ENCODE measurements at places on chromosomes 2 and 18.

GRCh38 chr2:229130522-229130921 is 140.6 kb downstream of the PID1 start:
- no peak for DNase-seq

DNA sequence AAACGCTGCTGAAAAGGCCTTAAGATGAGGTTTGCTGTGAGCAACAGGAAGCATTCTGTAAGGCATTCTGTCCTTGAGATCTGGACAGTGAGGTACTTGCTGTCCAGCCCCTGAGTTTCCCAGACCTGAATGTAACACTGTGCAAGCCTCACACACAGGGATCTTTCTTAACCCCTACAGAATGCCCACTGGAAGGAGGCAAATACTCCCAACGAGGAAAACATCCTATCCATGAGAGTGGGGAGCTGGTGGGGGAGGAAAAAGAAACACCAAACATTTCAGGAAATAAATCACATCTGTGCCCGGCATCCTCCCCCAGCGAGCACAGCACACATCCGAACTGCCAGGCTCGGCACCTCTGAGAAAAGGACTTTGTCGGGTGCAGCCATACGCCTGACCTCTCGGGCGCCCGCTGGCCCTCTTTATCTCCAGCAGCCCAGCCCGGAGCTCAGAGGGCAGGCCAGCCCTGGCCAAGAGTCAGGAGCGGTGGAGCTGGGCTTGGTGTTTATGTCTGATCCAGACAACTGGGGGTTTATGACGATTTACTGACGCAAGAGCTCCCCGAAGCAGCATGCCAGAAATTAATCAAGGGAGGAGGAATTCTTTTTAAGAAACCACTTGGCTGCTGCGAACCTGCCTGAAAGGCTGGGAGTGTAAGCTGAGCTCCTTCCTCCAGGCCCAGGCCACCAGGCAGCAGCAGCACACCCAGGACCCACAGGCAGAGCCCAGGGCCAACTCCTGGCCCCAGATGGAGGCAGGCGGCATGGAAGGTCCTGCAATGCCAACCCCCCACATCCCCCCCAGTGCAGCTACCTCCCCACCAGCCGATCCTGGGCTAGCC is 72.2 kb downstream of the HDAC4 start:
- peak; percentile 60 for DNase-seq

- DNase-seq: no peak
These were observed 38.9 kb downstream of the KLF7 start for GRCh38 chr2:207126724-207127308.

DNA sequence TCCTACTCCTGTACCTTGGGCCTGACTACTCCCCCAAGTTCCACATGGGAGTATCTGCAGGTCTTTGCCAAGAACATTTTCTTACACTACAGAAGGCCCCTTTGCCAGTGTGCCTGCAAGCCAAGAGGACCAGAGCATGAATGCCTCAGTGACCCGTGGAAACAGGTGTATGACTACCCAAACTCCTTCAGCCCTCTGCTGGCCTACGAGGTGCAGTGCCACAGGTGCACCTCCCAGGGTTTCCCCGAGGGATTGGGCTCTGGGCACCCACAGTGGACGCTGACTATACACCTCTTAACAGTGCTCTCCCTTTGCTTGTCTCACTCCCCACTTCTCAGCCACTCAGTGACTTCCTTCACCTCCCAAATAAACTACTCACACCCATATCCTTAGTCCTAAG is 91.4 kb downstream of the COL6A3 start:
- DNase-seq: no peak

DNA sequence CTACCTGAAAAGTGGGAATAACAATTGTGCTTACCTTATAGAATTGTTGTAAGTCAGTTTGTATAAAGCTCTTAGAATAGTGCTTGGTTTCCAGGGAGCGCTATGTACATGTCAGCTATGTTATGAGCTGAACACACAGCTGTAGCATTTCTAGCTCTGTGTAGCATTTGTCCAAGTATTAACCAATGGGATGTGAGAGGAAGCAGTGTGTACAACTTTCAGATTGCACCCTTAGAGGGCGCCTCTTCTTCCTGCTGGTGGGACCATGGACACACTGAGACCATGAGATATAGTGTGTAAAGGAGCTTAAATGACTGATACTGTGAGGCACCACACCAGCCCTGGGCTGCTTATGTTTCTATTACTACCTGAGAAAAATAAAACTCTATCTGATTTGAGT is 380.2 kb downstream of the LNPK start:
- DNase-seq: no peak

DNA sequence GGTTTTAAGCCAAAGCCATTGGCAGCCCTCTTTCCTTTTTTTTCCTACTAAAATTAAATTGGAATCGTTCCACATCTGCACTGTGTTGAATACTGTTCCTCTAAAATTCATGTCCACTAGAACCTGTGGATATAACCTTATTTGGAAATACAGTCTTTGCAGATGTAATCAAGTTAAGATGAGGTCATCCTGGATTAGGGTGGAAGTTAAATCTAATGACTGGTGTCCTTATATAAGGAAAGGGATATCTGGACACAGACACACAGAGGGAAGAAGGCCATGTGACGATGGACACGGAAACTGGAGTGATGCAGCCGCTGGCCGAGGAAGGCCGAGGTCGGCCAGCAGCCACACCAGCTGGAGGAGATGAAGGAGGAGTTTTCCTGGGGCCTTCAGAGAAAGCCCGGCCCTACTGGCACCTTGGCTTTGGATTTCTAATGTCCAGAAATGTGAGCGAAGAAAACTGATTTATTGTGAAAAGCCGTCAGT is 49.4 kb downstream of the LONRF2 start:
- DNase-seq: no peak

DNA sequence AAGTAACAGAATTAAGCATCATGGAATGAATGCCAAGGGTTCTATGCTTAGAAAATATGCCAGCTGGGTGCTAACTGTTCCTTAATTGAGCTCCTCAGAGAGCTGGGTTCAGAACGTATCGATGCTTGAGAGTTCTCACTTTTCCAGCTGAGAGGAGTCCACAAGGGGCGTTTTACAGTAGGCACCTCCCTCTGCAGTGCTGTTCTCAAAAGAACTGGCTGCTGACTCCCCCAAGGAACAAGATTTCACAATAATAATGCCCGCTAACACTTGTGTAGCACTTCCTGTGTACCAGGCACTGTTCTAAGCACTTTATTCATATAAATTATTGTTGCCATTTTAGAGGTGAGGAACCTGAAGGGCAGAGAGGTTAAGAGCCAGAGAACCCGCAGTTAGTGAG is 18.1 kb upstream of the TMEM237 start:
- DNase-seq: no peak

- DNase-seq: no peak
These were observed 93.6 kb upstream of the SNTG2 start for GRCh38 chr2:857081-857480.

DNA sequence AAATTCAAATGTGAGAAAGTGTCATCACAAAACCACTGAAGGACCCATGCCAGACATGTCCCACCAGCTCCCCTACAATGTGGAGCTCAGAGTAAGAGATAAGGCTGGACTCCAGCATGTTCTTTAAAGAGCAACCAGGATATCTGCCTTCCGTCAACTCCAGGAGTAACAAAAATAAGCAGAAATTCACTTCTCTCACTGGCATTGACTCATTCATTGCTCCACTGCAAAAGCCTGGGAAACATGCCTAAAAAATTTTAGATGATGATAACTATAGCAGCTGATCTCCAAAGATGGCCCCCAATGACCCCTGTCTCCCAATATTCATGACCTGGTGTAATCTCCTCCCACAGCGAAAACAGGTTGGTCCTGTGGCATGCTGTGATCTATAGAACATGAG is 314.5 kb downstream of the NCKAP5 start:
- no peak for DNase-seq

- DNase-seq: no peak
These were observed 207.1 kb downstream of the ALK start for GRCh38 chr2:29714333-29714732.

GRCh38 chr2:182416191-182416590 is 10.6 kb downstream of the PDE1A start:
- no peak for DNase-seq

- no peak for DNase-seq
These were observed 354.1 kb downstream of the DLGAP1 start for GRCh38 chr18:4101009-4101408.

DNA sequence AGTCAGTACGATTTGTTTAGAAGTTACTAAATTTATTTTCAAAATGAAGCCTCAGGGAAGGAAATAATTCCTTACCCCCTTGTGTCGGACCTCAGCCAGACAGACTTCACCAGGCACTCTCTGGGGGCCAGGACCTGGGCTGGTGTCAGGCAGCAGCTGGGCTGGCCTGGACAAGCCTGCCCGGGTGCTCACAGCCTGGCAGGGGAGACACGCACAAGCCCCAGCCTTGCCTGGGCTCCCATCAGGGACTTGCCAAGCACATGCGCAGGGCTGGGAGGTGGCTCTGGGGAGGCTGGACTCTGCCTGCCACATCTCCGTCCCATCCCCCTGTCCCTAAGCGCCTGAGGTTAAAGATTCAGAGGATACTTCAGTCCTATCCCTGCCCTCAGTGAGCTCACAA is 56.8 kb upstream of the HS6ST1 start:
- no peak for DNase-seq

GRCh38 chr2:66080127-66080526 is 354.8 kb upstream of the MEIS1 start:
- no peak for DNase-seq

DNA sequence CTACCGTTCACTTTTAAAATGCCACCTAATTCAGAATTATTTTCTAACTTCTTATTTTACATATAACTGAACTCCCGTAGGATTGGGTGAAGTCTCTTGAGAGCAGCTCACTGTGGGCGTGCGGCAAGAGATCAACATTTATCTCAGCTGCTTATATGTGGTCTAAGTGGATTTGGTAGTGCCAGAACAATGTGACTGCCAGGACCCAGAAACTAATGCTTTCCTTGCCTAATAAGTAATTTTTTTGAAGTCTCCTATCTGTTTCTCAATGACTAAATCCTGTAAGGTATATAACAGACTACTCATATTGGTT is 11.2 kb upstream of the NFE2L2 start:
- DNase-seq: no peak

GRCh38 chr2:16911746-16912145 is 246.1 kb upstream of the CYRIA start:
- DNase-seq: no peak

- DNase-seq: no peak
These were observed 404.7 kb upstream of the CDH2 start for GRCh38 chr18:28581521-28582071.

GRCh38 chr18:63303547-63303946 is 16.0 kb downstream of the BCL2 start:
- no peak for DNase-seq

GRCh38 chr18:62388855-62389760 is 64.0 kb downstream of the TNFRSF11A start:
- DNase-seq: no peak

GRCh38 chr18:33606621-33607020 is 28.6 kb downstream of the ASXL3 start:
- DNase-seq: no peak

GRCh38 chr2:110126906-110127305 is 11.3 kb upstream of the MALL start:
- no peak for DNase-seq

DNA sequence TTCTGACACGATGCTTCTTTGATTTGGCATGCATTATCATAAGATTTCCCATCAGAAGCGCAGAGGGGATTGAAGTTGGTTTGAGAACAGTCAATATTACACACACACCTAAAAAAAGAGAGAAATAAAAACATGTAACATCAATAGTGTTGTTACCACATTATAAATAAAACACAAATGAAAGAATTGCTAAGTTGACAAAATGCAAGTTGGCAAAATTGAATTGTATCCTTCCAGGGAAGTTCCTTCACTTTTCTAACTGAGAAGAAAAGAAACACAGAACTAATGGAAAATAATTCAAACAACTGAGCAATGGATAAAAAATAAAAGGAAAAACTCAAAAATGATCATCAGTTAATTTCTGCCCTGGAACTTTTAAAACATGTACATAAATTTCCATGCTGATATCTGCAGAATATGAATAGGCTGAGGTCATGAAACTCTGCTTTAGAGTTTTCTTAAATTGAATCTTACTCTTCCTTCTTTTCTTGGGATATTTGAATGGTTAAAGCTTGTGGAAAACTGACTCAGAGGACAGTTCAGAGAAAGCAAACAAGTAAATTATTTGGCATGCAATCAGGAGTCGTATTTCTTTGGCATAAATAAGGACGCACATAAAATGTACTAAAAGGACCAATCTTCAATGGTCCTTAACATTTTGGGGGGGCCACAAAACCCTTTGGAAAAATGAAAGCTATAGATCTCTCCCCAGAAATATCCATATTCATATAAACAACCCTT is 152.4 kb upstream of the CAVIN2 start:
- no peak for DNase-seq

- DNase-seq: peak; percentile 72
These were observed 8.5 kb upstream of the SPATA3 start for GRCh38 chr2:230987137-230988020.

- DNase-seq: no peak
These were observed 393.6 kb upstream of the NRP2 start for GRCh38 chr2:205288686-205289085.

GRCh38 chr18:59718108-59718463 is 20.9 kb upstream of the CCBE1 start:
- DNase-seq: peak; percentile 31

- DNase-seq: no peak
These were observed 86.5 kb downstream of the TANC1 start for GRCh38 chr2:159054985-159055384.

DNA sequence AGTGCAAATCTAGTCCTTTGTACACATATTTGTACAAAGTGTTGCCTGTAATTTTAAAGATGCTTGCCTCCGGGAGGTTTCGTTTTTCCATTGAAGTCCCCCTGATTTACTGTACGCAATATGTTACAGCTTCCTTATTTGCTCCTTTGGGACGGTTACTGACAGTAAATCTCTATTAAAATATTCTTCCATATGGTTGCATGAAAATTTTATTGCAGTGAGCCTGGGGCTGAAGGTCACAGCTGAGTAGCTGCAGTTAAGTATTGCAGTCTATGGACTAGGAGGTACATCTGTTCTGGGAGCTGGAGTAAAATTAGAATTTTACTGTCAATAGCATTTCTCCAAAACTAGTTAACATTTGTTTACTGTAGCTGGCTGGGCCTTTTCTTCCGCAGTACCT is 119.2 kb downstream of the ETAA1 start:
- no peak for DNase-seq

- no peak for DNase-seq
These were observed 135.0 kb downstream of the HDAC4 start for GRCh38 chr2:239265681-239266433.

DNA sequence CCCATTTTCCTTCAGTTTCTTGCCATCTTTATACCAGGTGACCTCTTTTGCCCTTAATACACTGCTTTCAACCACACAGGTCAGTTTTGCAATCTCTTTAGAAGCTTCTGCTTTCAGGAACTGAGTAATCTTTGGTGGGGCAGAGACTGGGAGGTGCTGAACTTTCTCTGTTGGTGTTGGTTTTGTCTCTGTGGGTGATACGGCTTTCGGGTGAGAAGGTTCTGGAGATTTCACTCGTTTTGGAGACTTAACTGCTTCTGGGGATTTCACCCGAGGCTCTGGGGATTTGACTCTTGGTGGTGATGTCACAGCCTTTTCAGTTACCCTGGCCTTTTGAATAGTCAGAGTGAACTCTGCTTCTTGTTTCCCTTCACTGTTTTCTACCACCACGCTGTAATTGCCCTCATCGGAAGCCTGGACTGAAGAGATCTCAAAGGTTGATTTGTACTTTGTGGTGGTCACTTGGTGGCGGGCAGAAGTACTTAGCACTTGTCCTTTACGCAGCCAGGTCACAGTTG is 50.4 kb downstream of the PLEKHA3 start:
- no peak for DNase-seq

Data from kidney capillary endothelial cell (primary cell).